ENCODE measurements at places on chromosomes 7 and 10.

- DNase-seq, result no peak
Measured at GRCh38 chr10:42933448-42934340, 143.2 kb upstream of the RET start.

DNA sequence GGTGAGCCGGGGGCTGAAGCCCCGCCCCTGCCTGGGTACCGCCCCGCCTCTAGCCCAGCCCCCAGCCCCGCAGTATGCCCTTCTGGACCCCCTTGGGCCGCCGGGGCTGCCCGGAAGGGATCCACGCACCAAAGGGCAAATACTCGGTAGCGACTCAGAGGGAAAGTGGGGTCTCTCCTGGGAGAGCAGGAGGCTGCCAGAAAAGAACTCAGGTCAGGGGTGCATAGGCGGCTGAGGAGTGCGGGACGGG lies 796 bp downstream of the FBXL15 start:
- no peak for DNase-seq

- DNase-seq, result no peak
Measured at GRCh38 chr10:122849900-122850605, 4.4 kb upstream of the CUZD1 start.

GRCh38 chr10:12728494-12728893 lies 273.0 kb downstream of the CCDC3 start:
- no peak for DNase-seq

- no peak for DNase-seq
Measured at GRCh38 chr7:82029236-82029913, 259.5 kb upstream of the HGF start.

GRCh38 chr7:132205509-132205908 lies 370.8 kb downstream of the PLXNA4 start:
- DNase-seq, result no peak

- peak; percentile 19 for DNase-seq
Measured at GRCh38 chr7:27689591-27690164, 27.0 kb upstream of the HIBADH start.

GRCh38 chr7:102300643-102301221 lies 14.1 kb downstream of the SH2B2 start:
- DNase-seq, result no peak

- no peak for DNase-seq
Measured at GRCh38 chr10:30192846-30193608, 133.6 kb upstream of the JCAD start.

GRCh38 chr10:70910486-70911341 lies 22.3 kb upstream of the PCBD1 start:
- no peak for DNase-seq

GRCh38 chr7:91651986-91652385 lies 228.5 kb downstream of the MTERF1 start:
- no peak for DNase-seq

- no peak for DNase-seq
Measured at GRCh38 chr10:113616244-113617074, 47.4 kb downstream of the NRAP start.

DNA sequence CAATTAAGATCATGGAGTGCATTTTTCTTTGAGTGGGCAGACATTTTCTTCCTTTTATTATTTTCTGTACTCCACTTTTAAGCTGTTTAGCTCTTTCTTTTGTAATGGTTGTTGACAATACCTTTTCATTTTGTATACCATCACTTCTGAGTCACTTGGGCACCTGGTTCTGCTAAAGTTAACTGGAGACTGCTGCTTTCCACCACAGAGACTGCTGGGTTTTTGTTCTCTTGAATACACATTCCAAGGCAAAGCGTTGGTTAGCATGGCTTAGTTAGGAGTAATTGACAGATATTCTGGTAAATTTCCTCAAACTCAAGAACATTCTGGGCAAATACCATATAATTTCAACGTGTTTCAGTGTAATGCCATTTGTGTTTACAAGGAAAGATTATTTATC lies 541.9 kb upstream of the CELF2 start:
- DNase-seq, result no peak

DNA sequence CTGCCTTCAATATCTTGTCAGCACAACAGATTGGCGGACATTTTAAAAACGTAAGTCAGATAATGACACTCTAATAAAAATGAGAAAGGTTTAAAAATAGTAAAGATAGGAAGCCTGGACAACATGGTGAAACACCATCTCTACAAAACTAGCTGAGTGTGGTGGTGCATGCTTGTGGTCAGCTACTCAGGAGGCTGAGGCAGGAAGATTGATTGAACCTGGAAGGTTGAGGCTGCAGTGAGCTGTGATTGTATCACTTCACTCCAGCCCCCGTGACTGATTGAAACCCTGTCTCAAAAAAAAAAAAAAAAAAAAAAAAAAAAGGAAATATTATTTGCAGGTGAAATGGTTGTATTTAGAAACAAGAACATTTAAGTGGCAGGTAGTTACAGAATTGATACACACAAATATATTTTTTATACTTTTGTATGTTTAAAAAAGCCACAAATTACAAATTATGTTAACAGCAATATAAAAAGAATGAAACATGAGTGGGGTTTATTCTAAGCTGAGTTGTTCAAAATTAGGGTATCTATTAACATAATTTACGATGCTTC lies 141.9 kb downstream of the ADK start:
- no peak for DNase-seq

Measured in Jurkat, Clone E6-1 (cell line).